Endodermal cell (in vitro differentiated cells): ENCODE measurements at places on chromosomes 4 and X.

DNA sequence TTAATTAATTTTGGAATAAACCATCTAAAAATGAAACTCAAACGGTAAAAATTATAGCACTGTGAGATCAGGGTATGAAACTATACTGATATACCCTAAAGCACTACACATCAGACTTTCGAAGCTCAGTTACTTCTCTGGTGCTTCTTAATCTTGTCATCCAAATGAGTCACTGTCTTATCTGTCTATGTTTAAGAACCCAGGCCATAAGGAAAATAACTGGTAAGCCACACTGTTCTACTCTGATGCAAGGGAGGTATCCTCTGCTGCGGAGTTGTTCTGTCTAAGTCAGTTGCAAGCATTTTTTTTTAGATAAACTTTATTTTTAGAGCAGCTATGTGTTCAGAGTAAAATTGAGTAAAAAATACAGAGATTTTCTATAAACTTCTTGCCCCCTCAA, 830.8 kb upstream of the POU3F4 start:
- no peak overlapping the region for H3K27ac ChIP-seq
- no peaks in the 10 kb centered on the region for H3K36me3 ChIP-seq
- H3K4me3 ChIP-seq = no peak overlapping the region
- no peaks in the 10 kb centered on the region for H3K27me3 ChIP-seq
- H3K4me1 ChIP-seq = no peaks in the 10 kb centered on the region
- DNase-seq = no peak

GRCh38 chr4:141348125-141348524, 127.4 kb downstream of the ZNF330 start:
- H3K4me3 ChIP-seq = no peak overlapping the region
- H3K27me3 ChIP-seq = no peaks in the 10 kb centered on the region
- no peak overlapping the region for H3K27ac ChIP-seq
- H3K4me1 ChIP-seq = no peaks in the 10 kb centered on the region
- H3K36me3 ChIP-seq = no peaks in the 10 kb centered on the region

DNA sequence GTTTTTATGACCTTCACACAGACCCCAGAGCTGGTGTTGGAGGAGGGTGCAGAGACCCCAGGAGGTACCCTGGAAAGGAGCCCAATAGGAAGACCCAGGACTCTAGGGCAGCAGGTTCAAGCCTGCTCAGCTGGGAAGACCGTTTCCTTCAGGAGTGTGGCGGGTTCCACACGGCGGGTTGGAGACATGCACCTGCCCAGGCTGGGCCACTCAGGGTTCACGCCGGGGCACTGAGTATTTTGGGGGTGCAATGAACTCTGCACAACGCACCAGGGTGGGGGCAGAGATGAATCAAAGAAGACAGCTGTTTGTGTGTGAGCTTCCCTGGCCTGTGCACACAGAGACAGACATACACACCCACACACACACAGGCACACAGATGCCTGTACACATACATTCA, 52.5 kb upstream of the PPP2R3B start:
- H3K4me3 ChIP-seq = no peak overlapping the region
- H3K27ac ChIP-seq = no peak overlapping the region
- H3K27me3 ChIP-seq = no peaks in the 10 kb centered on the region
- H3K4me1 ChIP-seq = no peaks in the 10 kb centered on the region
- H3K36me3 ChIP-seq = no peaks in the 10 kb centered on the region

GRCh38 chr4:47737326-47737725, 100.5 kb downstream of the CORIN start:
- DNase-seq = no peak
- peaks cover 5% of the 10 kb centered on the region for H3K4me1 ChIP-seq
- H3K4me3 ChIP-seq = no peak overlapping the region
- H3K36me3 ChIP-seq = no peaks in the 10 kb centered on the region

GRCh38 chrX:130170752-130171445, 863 bp upstream of the RAB33A start:
- H3K27me3 ChIP-seq = peaks cover 36% of the 10 kb centered on the region
- peak; percentile 85 for DNase-seq
- peak overlapping the region; percentile 80 for H3K27ac ChIP-seq
- H3K4me3 ChIP-seq = peak overlapping the region; percentile 69
- no peaks in the 10 kb centered on the region for H3K4me1 ChIP-seq

DNA sequence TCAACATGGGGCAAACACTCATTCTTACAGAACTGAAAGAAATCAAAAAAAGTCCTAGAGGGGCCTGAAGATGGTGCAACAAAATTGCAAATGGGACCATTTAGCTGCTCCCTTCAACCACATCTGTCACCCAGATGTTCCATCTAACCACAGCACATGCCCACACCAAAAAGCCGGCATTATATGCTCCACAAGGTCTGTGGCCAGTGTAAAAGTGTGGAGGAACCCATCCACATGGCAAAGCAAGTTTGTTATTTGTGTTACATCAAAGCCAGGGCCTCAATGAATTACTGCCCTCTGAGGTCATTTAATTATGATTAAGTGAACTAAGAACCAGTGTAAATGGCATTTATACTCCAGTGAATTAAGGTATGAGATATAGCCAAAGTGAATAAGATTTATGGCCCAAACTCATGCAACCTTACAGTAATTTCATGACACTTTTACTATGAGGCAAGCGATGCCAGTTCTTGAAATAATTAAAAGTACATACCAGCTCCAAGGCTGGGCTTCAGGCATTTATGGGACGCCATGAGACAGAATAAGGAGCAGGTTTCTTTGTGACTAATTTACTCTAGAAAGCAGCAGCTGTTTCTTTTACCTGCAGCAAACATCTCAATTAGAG, 48.7 kb upstream of the FGF16 start:
- no peak overlapping the region for H3K27ac ChIP-seq
- no peak overlapping the region for H3K4me3 ChIP-seq
- H3K4me1 ChIP-seq = no peaks in the 10 kb centered on the region
- no peaks in the 10 kb centered on the region for H3K36me3 ChIP-seq

DNA sequence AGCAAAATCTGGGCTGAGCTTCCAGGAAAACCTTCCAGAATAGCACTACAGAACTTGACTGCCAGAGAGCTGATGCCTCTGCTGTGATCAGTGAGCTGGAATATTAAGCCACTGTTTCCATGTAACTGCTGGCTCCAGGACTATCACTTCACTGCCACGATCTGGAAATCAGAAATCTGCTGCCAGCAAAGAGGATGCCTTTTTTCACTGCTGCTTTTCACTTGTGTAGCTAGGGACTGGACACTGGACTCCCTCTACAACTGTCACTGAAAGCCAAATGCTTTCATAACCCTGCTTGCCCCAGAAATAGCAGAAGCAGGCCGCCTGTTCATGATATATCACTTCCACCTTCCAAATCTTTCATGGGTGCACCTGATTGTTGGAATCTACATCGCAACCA, 9.4 kb upstream of the AP1S2 start:
- no peaks in the 10 kb centered on the region for H3K36me3 ChIP-seq
- DNase-seq = no peak
- H3K27ac ChIP-seq = no peak overlapping the region
- no peaks in the 10 kb centered on the region for H3K4me1 ChIP-seq

DNA sequence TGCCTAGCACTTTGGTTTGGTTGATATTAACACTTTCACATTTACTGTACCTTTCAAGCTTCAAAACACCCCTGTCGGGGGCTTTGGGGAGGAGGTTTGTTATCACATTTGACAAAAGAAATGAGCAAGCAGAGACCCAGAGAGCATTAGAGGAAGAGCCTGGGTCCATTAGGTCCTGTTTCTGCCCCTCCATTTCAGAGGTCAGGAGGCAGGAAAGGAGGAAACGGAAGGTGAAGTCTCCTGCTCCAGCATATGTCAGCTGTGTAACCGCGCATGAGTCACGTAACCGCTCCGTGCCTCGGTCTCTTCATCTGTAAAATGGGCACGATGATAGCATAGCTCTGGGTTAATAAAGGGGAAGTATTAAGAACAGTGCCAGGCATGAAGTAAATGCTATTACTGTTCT, 201.9 kb upstream of the BCOR start:
- H3K4me1 ChIP-seq = peaks cover 4% of the 10 kb centered on the region
- DNase-seq = no peak
- no peaks in the 10 kb centered on the region for H3K27me3 ChIP-seq
- no peaks in the 10 kb centered on the region for H3K36me3 ChIP-seq
- H3K27ac ChIP-seq = no peak overlapping the region

GRCh38 chr4:125430086-125430485, 115.3 kb downstream of the FAT4 start:
- H3K4me3 ChIP-seq = no peak overlapping the region
- H3K36me3 ChIP-seq = no peaks in the 10 kb centered on the region
- H3K27me3 ChIP-seq = no peaks in the 10 kb centered on the region
- H3K4me1 ChIP-seq = no peaks in the 10 kb centered on the region
- no peak for DNase-seq

- DNase-seq = no peak
- H3K4me3 ChIP-seq = no peak overlapping the region
- no peaks in the 10 kb centered on the region for H3K4me1 ChIP-seq
- no peaks in the 10 kb centered on the region for H3K27me3 ChIP-seq
- H3K27ac ChIP-seq = no peak overlapping the region
These were observed 40.5 kb downstream of the CLDN34 start for GRCh38 chrX:10007621-10008020.

GRCh38 chr4:115629270-115629669, 515.9 kb upstream of the NDST4 start:
- no peak for DNase-seq
- H3K4me3 ChIP-seq = no peak overlapping the region
- no peaks in the 10 kb centered on the region for H3K4me1 ChIP-seq
- H3K36me3 ChIP-seq = no peaks in the 10 kb centered on the region

DNA sequence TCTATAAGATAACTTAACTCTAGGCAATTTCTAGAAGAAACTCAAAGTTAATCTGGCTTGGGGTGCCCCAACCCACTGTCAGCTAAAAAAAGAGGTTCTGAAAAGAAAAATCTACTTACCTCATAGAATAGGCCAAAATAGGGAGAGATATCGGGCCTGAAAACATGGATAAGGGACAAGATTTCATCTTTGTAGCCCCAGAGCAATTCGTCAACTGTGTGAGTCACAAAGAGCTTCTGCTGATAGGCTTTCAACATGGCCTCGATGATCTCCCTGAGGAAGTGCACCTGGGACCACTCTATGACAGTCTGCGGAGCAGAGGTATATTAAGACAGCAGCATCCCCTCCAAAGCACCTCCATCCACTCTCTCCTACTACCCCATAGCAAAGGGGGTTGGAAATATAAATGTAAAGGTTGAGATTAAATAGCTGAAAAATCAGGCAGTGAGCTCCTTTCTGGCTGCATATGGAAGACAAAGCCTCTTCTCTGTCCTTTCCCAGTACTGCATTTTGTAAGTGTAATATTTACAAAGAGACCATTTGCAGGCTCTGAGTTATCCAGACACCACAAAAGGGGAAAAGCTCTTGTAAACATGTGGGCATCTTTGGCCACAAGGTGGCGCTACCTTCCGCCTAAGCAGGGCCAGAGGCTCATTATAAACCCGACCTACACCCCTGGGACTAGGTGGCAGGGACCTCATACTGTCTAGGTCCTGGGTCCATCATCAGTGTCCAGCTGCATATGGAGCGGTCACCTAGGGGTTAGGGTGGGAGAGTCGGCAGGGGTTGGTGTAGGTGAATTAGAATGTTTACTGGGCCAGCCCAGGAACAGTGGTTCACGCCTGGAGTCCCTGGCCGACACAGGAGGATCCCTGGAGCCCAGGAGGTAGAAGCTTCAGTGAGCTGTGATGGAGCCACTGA, 31.5 kb upstream of the NUP54 start:
- H3K4me1 ChIP-seq = no peaks in the 10 kb centered on the region
- H3K27me3 ChIP-seq = no peaks in the 10 kb centered on the region
- peak; percentile 95 for DNase-seq
- no peak overlapping the region for H3K4me3 ChIP-seq

- H3K4me3 ChIP-seq = no peak overlapping the region
- no peak overlapping the region for H3K27ac ChIP-seq
- no peaks in the 10 kb centered on the region for H3K36me3 ChIP-seq
- H3K4me1 ChIP-seq = no peaks in the 10 kb centered on the region
These were observed 377.2 kb upstream of the FTHL17 start for GRCh38 chrX:31449081-31449480.

- no peaks in the 10 kb centered on the region for H3K4me1 ChIP-seq
- H3K4me3 ChIP-seq = no peak overlapping the region
- H3K36me3 ChIP-seq = no peaks in the 10 kb centered on the region
- no peak for DNase-seq
- no peaks in the 10 kb centered on the region for H3K27me3 ChIP-seq
These were observed 142.5 kb upstream of the MED14 start for GRCh38 chrX:40877887-40878286.

GRCh38 chrX:118211891-118212816, 95.5 kb upstream of the KLHL13 start:
- no peaks in the 10 kb centered on the region for H3K4me1 ChIP-seq
- no peak overlapping the region for H3K4me3 ChIP-seq
- no peaks in the 10 kb centered on the region for H3K27me3 ChIP-seq
- DNase-seq = no peak
- H3K36me3 ChIP-seq = no peaks in the 10 kb centered on the region

GRCh38 chr4:103075894-103076746, 441 bp downstream of the SLC9B2 start:
- peaks cover 5% of the 10 kb centered on the region for H3K36me3 ChIP-seq
- DNase-seq = peak; percentile 89
- H3K4me3 ChIP-seq = peak overlapping the region; percentile 76

DNA sequence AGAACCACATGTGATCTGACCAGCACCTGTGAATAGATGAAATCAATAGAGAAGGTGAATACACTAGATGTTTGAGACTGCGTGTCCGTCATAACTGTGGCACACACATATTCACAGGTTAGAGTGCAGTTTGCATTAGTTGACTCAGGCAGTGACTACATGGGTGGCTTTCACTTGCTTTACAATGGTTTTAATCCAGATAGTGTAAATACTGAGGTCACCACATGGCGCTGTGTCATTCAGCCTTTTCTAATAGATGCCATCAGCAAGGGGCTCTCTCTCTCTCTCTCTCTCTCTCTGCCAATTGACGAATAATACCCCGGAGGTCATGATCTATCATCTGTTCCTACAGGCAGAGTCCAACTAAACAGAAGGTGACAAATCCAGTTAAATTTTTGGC, 30.7 kb upstream of the FGF13 start:
- H3K4me3 ChIP-seq = no peak overlapping the region
- H3K36me3 ChIP-seq = no peaks in the 10 kb centered on the region
- H3K27ac ChIP-seq = no peak overlapping the region
- no peak for DNase-seq

DNA sequence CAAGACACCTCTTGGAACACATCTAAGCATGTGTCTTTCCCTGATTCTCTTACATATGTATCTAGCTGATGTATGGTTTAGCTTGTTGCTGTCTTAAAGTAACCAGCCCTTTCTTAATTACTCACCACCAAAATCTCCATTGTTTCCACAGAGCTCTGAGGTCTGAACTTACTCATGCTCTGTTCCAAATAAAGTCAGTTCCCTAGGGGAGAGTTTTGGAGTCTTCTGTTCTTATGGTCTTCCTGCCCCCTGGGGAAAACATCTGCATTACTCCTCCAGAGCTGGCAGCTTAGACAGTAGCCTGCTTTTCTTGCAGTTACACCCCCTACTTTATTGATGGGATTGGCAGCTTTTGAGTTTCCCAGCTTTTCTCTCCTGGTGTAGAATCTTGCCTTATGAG, 125.8 kb downstream of the EDA start:
- H3K36me3 ChIP-seq = peaks cover 20% of the 10 kb centered on the region
- no peaks in the 10 kb centered on the region for H3K4me1 ChIP-seq
- H3K27ac ChIP-seq = no peak overlapping the region
- no peak for DNase-seq
- H3K4me3 ChIP-seq = no peak overlapping the region
